ENCODE measurements at places on chromosomes 3 and 15. TPM values are rescaled to one million over a fixed set of nuclear protein-coding genes. Genes with fewer than 3 reads are reported as not detected.

FAM43A gene
- 29.7 TPM for total RNA-seq

CPEB1 gene
- not detected for total RNA-seq

GOLGA6B gene
- not detected for total RNA-seq

PRKCD gene
- total RNA-seq: 3.0 TPM

TNNC1 gene
- total RNA-seq: not detected

SLC38A3 gene
- 0.31 TPM for total RNA-seq

POLQ gene
- 20.3 TPM for total RNA-seq

CCDC54 gene
- not detected for total RNA-seq

MINAR1 gene
- total RNA-seq: 1.6 TPM

TIGIT gene
- not detected for total RNA-seq

CFAP91 gene
- 0.68 TPM for total RNA-seq

SLC9A9 gene
- total RNA-seq: 1.4 TPM

HHLA2 gene
- not detected for total RNA-seq

SLC22A14 gene
- 0.26 TPM for total RNA-seq

ACKR2 gene
- not detected for total RNA-seq

HIGD2B gene
- not detected for total RNA-seq

PRICKLE2 gene
- not detected for total RNA-seq

CNTN4 gene
- total RNA-seq: 5.7 TPM

RARB gene
- 0.44 TPM for total RNA-seq

GOLGA8Q gene
- 1.8 TPM for total RNA-seq

RBM6 gene
- 55.9 TPM for total RNA-seq

SV2B gene
- total RNA-seq: 3.9 TPM

BFSP2 gene
- not detected for total RNA-seq

Measured in A673 (cell line).